Activated CD4-positive, alpha-beta T cell treated with anti-CD3 and anti-CD28 coated beads, Interleukin-2, Interleukin-6, amounts not matched to agents 100 ng/mL and 50 ng/mL, durations not matched to agents 16 hours and 8 hours (primary cell): ENCODE measurements at places on chromosomes 5 and 9.

- DNase-seq: peak; percentile 65
Observed at GRCh38 chr5:132176987-132177386, 50.7 kb downstream of the P4HA2 start.

DNA sequence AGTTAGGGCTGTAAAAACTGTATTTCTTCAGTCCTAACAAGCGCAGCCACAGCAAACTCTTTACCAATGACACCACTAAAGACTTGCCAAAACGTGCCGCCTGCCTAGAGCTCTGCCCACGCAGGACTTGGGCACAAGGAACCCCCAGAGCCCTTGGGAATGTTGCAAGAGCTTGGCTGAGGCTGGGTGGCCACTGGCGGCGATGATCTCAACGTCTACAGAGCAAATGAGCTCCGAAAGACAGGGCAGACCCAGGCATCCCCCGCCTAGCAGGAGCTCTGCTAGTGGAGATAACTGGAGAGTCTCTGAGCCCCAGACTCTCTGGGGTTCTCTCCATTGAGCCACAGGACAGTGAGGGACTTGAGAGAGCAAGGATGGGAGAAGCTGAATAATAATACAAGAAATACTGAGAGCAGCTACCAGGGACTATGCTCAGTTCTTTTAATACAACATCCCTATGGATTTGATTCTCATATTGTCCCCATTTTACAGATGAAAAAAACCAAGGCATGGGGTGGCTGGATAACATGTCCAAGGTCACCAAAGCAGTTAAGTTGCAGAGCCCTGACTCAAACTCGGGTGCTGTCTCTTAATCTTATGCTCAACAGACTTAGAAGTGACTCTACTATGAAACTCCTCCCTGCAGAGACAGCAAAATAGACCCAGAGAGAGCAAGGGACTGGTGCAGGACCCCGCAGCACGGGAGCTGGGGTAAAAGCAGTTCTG, 32.5 kb downstream of the SHB start:
- DNase-seq: no peak

DNA sequence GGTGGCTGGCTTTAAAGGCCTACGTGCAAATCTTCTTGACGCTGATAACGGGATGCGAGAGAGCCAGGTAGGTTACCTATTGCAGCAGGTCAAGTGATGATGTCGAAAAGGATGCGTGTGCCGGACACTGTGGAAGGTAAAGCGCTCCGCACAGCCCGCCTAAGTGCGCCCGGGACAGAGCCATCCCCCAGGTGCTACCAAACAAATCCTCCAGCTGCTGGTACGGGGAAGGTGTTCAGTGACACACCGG, 245 bp upstream of the DNAJC25 start:
- DNase-seq: no peak

DNA sequence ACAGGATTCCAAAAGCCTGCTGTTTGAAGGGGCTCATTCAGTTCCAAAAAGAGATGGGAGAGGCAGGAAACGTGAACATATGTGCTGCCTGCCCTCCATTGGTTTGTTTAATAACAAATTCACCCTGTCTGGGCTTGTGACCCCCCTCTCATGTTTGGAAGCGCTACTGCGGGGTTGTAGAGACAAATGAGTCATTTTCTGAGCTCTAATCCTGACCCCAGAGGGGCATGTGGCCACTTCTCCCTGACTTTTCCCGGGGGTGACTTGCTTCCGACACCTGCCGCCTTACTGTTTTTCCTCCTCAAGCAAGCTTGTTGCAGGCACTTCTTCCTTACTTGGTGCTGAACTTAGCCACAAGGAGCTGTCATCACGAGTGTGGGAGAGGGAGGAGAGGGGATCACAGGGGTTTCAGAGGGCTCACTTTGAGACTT, 75.9 kb downstream of the LMNB1 start:
- DNase-seq: no peak

GRCh38 chr5:9559965-9560364, 14.1 kb upstream of the SEMA5A start:
- no peak for DNase-seq

DNA sequence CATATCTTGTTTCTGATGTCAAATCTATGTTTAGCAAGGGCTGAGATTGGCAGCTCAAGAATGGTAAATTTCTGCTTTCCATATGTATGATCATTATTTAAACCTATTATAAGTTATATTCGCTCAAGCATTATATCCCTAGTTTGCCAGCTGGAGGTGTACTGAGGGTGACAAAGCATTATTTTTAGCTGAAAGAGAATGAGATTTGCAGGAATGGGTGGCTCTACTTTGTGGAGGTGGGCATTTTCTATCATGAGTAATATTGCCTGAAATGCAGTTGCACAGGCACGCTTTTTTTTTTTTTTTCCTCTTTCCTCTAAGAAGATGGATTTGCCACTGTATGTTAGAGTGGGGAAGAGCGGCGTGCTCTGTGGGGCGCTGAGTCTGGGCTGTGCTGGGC, 393.8 kb downstream of the EBF1 start:
- DNase-seq: no peak

DNA sequence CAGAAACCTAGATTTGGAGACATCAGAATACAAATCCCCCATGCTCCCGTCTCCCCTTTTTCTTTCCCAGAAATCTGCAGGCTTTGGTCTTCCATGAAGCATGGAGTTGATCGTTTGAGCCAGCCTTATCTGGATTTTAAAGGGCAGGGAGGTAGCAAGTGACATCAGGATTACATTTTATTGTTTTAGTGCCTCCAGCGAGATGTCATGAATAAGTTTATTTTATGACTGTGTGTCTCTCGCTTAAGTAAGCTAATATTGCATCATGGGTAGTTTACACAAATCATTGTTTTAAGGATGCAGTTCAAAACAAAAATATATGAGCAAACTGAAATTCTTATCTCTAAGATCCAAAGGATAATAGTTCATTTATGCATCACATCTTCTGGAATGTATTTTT, 50.7 kb upstream of the TNFSF8 start:
- no peak for DNase-seq

GRCh38 chr5:54281960-54282692, 28.2 kb downstream of the ARL15 start:
- no peak for DNase-seq

- peak; percentile 45 for DNase-seq
Observed at GRCh38 chr9:111427186-111427585, 57.0 kb downstream of the ECPAS start.
